ENCODE measurements at places on chromosomes 16 and 17. TPM values are rescaled to one million over a fixed set of nuclear protein-coding genes. Genes with fewer than 3 reads are reported as not detected.

SLC16A5 gene
- total RNA-seq, result 46.6 TPM

KCNJ18 gene
- total RNA-seq, result not detected

- DNase-seq, result no peak
- H3K4me1 ChIP-seq, result peaks cover 9% of the 10 kb centered on the region
- H3K4me3 ChIP-seq, result no peak overlapping the region
These were observed 7.8 kb downstream of the GRB7 start for GRCh38 chr17:39745335-39746144.

DNA sequence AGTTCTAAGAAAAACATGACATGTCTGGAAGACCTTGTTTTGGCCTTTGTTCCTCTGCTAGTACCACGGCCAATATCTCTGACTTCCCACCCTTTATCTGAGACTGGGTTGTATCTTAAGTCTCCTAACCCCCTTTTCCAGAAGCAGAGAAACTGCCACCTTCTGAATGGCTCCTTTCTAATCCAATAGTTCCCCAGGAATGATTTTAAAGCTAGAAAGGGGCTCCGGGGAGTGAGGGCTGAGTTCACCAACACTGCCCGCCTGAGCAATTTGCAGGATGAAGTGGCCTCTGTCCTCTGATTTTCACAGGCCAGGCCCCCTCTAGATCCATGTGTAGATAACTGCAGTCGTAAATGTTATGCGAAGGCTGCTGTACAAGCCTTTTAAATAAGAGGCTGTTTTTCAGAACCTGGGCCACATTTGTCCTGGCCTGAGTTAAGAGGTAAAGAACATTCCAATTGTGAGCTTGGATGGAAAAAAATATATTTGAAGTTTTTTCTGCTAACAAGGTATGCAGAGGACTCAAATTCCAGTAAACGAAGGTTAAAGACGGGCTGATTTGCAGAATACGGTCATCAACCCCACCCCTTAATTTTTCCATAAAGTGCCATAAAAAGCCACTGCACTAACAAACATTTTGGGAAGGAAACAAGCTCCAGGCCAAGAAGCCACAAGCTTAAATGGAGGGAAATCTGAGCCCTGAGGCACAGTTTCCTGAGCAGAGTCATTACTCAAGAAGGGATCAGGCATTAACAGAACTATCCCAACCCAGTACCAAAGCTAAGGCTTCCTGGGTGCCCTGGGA is 117.0 kb upstream of the MAF start:
- H3K27me3 ChIP-seq, result no peaks in the 10 kb centered on the region
- H3K4me3 ChIP-seq, result no peak overlapping the region
- DNase-seq, result no peak
- no peaks in the 10 kb centered on the region for H3K4me1 ChIP-seq
- no peaks in the 10 kb centered on the region for H3K36me3 ChIP-seq
- no peak overlapping the region for H3K27ac ChIP-seq

DNA sequence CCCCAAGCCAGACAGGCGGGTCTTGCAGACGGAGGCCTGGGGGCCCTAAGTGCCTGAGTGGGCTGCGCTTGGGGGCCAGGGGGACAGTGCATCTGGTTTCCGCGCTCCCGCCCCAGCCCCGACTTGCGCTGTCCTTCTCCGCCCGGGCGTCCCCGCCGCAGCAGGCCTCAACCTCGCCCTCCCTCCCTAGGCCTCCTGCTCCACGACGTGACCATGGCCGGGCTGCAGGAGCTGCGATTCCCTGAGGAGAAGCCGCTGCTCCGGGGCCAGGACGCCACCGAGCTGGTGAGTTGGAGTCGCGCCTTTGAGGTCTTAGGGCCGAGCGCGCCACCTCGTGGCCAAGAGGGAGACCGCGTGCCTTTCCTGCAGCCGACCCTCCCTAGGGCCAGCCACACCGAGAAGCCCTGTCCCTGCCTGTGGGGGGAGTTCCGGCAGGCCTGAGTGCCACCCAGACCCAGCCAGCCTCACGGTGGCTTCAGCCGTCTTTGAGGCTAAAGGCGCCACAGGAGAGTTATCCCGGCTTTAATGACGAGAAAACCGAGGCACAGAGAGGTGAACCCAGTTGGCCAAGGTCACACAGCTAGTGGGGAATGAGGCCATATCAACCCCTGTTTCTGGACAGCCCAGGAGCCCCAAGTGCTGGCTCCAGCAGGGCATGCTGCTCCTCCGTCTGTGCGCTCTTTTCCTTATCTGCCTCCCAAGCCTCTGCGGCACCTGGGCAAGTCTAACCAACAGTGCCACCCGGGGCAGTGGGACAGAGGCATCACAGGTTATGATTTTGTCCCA is 12.2 kb upstream of the NDRG4 start:
- H3K4me3 ChIP-seq, result no peak overlapping the region
- DNase-seq, result no peak
- H3K4me1 ChIP-seq, result no peaks in the 10 kb centered on the region
- no peaks in the 10 kb centered on the region for H3K36me3 ChIP-seq

PRSS53 gene
- total RNA-seq, result 3.4 TPM

DNA sequence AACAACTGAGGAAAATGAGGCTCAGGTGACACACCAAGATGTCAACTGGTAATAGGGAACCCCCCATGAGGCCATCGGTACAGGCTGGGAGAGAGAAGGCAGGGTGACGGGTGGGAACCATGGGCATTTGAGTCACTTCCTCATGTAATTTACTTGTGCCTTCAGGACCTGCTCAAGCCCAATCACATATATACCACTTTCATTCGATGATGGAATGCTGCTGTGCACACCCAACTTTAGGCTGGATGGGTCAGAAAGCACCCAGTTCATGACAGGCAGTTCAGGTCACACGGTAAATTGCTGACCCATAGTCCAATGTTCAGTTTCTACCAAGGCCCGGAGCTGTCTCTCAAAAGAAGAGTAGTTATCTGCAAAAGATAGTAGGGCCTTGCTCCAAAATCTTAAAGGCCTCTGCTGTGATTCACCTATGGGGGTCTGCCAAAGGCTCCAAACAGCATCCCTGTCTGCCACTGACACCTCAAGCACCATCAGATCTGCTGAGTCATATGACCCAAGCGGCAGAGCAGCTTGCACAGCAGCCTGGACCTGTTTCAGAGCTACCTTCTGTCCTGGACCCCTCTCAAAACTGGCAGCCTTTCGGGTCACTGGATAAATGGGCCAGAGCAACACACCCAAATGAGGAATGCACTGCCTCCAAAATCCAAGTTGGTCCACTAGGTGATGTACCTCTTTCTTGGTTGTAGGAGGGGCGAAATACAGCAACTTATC is 24.7 kb downstream of the ZZEF1 start:
- H3K36me3 ChIP-seq, result no peaks in the 10 kb centered on the region
- no peak overlapping the region for H3K27ac ChIP-seq
- no peak overlapping the region for H3K4me3 ChIP-seq
- no peaks in the 10 kb centered on the region for H3K4me1 ChIP-seq

- H3K27me3 ChIP-seq, result no peaks in the 10 kb centered on the region
- H3K4me3 ChIP-seq, result no peak overlapping the region
- no peaks in the 10 kb centered on the region for H3K4me1 ChIP-seq
- H3K27ac ChIP-seq, result no peak overlapping the region
These were observed 58.3 kb downstream of the WIPI1 start for GRCh38 chr17:68398691-68399637.

DNA sequence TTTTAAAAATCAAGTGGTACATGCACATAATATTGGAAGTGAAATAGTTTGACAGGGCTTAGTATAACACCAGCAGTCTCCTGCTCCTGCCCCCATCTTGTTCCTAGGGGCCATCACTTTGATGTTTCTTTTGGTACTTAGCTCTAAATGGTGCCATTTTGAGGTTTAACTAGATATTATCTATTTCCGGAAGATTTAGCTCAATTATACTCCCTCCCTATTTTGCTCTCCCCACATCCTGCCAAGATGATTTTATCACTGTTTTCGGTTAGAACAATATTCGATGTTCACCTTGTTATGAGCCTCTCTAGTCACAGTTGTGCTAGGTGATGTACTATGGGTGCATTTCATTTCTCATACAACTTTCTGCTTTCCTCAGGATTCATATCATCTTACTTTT is 20.0 kb upstream of the SLC35G3 start:
- no peak overlapping the region for H3K27ac ChIP-seq
- H3K36me3 ChIP-seq, result no peaks in the 10 kb centered on the region
- no peak for DNase-seq

PGAP6 gene
- total RNA-seq, result 128 TPM

GRCh38 chr17:12514596-12514995 is 151.1 kb upstream of the MYOCD start:
- no peak overlapping the region for H3K4me3 ChIP-seq
- DNase-seq, result no peak
- no peaks in the 10 kb centered on the region for H3K4me1 ChIP-seq
- no peak overlapping the region for H3K27ac ChIP-seq
- no peaks in the 10 kb centered on the region for H3K36me3 ChIP-seq

UTS2R gene
- 0.39 TPM for total RNA-seq

GRCh38 chr16:57810197-57811031 is 8.1 kb upstream of the KIFC3 start:
- H3K36me3 ChIP-seq, result no peaks in the 10 kb centered on the region
- H3K4me3 ChIP-seq, result peak overlapping the region; percentile 18
- H3K4me1 ChIP-seq, result peaks cover 40% of the 10 kb centered on the region
- DNase-seq, result peak; percentile 71
- H3K27me3 ChIP-seq, result no peaks in the 10 kb centered on the region

GRCh38 chr17:7479213-7480088 is at the start of gene ZBTB4:
Gene ZBTB4 (minus strand): TSS chr17:7479631. CDS start chr17:7466801, 12,830 bp downstream.
- peaks cover 33% of the 10 kb centered on the region for H3K4me1 ChIP-seq
- H3K4me3 ChIP-seq, result peak within 1 kb of the TSS; percentile 61
- H3K27me3 ChIP-seq, result no peaks in the 10 kb centered on the region
- H3K36me3 ChIP-seq, result no peaks in the 10 kb centered on the region
- DNase-seq, result no peak
- peak within 1 kb of the TSS; percentile 83 for H3K27ac ChIP-seq

Data from Panc1 (cell line).